ENCODE measurements at places on chromosomes 16 and 17.

- DNase-seq = no peak
Observed at GRCh38 chr17:35778641-35779196, 16.7 kb downstream of the MMP28 start.

DNA sequence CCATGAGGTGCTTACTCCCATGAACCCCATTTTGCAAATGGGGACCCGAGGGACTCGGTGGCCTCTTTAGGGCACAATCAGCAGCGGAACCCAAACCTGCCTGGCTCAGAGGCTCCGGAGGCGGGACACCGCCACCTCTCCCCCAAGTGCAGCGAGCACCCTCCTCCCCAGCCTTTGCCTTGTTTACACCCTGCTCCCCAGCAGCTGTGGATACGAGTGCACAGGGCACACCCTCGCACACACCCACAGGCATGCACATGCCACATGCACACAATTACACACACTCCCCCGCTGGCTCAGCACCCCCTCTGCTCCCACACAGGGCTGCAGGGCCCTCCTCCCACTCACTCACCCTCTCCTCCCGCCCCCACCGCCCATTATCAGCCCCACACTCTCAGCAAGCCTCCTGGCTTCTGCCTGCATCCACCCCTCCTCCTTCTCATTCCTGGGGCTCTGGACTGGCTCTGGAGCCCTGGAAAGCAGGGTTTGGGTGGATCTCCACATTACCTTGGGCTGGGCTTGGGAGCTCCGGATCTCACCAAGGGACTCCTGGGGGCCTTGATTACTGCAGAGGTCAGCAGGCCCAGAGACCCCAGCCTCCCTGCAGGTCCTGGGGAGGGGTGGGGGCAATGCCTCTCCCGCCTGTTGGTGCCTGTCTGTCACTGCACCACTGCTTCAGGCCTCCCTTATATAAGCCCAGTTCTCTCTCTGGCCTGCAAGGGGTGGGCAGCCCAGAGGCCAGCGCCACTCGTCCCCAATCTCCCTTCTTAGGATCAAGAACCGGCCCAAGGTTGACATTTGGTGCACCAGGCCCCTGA, 6.4 kb downstream of the PDK2 start:
- DNase-seq = no peak

- no peak for DNase-seq
Observed at GRCh38 chr17:39205112-39205526, 5.0 kb downstream of the RPL19 start.

- no peak for DNase-seq
Observed at GRCh38 chr17:15232517-15232915, 32.6 kb downstream of the PMP22 start.

GRCh38 chr16:67158637-67159600, 790 bp downstream of the TRADD start:
- DNase-seq = no peak

DNA sequence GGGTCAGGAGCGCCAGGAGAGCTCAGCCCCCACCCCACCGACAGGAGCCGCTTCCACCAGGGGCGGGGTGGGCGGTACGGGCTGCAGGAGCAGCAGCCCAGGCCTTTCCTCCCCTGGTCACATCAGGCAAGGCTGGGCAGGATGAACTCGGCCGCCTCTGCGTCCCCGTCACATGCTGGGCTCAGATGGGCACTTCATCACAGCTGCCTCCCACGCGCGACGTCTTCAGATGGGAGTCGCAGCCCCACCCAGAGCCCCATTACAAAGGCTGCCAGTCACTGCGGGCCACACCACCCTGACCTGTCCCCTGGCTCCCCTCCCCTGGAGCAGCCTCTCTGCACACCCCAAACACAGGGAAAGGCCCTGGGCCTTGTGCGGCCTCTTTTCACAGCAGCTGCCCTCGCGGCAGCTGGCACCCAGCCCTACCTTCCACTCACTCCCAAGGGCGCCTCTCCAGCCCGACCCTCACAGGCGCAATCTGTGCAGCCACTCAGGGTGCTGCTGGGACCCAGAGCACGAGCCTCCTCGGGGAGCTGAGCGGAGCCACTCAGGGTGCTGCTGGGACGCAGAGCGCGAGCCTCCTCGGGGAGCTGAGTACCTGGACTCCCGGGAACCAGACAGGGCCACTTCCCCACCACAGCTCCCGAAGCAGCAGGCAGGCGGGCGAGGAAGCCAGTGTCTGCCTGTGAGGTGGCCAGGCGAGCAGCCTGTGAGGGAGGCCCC, 4.7 kb downstream of the ZNF598 start:
- no peak for DNase-seq

- DNase-seq = no peak
Observed at GRCh38 chr17:83145358-83145738, 65.9 kb downstream of the METRNL start.

GRCh38 chr17:62968445-62968923, 2.4 kb downstream of the TANC2 start:
- DNase-seq = peak; percentile 65

DNA sequence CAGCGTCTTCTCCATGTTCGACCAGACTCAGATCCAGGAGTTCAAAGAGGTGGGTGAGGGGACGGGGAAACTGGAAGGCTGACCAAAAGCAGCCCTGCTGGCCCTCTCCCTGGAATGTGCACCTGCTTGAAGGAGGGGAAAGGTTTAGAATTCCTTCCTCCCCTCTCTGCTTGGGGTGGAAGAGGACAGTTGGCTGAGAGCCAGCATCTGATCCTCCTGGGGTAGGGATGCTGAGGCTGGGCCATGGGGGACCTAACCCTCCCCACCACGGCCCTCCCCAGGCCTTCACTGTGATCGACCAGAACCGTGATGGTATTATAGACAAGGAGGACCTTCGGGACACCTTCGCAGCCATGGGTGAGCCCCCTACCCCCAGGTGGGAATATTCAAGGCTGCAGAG, 1.3 kb downstream of the MYL11 start:
- no peak for DNase-seq

DNA sequence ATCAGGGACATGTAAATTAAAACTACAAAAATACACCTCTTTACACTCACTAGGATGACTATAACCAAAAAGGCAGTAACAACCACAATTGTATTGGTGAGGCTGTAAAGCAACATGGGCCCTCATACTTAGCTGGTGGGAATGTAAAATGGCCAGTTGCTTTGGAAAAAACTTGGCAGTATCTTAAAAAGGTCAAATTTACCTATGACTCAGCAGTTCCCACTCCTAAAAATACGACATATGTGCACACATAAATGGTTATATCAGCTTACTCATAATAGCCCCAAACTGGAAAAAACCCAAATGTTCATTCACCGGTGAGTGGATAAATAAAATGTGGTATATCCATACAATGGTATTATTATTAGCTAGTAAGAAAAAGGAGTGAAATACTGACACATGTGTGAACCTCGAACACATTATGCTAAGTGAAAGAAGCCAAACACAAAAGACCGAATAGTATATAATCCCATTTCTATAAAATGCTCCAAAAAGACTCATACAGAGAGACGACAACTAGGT, 391.4 kb downstream of the NPIPA8 start:
- no peak for DNase-seq

DNA sequence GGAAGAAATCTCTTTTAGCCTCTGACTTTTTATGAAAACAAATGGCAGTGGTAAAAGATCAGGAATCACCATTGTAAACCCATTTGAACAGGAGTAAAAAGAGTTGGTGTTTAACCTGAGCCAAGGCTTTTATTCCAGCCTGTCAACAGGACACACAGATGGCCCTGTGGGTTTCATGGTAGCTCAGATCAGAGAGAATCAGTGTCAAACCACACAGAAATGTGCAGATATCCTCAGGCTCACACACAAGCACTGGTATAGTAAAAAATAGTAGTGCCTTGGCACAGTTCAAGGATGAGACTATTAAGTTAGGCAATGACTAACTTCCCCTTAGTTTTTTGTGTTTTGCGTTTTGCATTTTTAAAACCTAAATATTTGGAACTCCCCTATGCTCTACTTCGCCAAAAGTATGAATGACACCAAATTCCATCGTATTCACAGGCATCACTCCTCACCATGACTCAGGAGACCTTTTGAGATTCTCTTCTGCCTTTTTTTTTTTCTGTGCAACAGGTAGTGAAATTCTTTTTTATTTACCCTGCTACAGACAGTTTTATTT, 1200.0 kb downstream of the CDH11 start:
- DNase-seq = no peak

DNA sequence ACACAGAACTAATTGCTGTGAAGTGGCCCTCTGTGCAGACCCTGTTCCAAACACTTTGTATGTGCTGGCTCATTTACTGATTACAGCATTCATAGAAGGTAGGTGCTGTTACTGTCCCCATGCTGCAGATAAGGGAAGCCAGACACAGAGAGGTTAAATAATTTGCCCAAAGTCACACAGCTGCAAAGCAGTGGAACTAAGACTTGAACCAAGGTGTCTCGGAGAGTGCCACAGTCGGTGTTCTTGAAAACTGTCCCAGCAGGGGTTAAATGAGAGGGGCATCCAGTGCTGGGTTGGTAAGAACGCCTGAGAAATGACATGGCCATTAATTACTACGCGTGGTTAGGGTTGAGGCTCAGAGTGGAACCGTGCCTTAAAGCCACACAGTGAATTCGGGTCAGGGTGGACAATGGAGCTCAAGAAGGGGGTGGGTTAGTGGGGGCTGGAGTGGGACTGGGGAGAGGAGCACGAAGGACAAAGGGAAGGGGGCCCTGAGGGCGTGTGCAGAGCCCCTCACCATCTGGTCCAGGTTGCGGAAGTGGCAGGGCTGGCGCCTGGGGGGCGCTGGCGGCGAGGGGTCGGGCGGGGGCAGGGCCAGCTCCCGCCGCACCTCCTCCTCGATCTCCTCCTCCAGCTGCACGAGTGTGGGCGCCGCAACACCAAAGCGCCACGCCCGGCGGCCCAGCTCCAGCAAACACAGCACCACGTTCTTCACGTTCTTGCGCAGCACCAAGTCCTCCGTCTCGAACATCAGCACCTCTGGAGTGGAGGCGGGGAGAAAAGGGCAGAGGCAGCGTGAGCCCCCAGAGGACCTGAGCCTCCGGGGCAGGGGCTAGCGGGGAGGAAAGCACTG, 3.3 kb downstream of the GAS2L2 start:
- DNase-seq = no peak

GRCh38 chr17:17391668-17392370, 85.0 kb upstream of the MED9 start:
- DNase-seq = no peak

- no peak for DNase-seq
Observed at GRCh38 chr17:78774453-78774852, 7.6 kb downstream of the CYTH1 start.

DNA sequence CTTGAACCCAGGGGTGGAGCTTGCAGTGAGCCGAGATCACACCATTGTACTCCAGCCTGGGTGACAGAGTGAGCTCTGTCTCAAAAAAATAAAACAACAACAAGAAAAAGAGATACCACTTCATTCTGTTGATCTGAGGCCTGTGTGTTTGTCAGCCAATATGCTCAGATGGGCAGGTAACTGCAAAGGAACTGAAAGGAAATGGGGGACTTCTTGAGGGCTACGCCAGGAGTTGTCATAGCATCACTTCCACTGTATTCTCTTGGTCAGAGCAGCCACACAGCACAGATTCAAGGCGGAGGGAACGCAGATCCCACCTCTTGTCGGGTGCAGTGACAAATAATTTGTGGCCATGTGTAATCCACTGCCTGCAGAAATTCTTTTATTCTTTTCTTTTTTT, 73.9 kb upstream of the AKTIP start:
- DNase-seq = no peak

- no peak for DNase-seq
Observed at GRCh38 chr17:74199306-74200092, 4.0 kb upstream of the RPL38 start.

DNA sequence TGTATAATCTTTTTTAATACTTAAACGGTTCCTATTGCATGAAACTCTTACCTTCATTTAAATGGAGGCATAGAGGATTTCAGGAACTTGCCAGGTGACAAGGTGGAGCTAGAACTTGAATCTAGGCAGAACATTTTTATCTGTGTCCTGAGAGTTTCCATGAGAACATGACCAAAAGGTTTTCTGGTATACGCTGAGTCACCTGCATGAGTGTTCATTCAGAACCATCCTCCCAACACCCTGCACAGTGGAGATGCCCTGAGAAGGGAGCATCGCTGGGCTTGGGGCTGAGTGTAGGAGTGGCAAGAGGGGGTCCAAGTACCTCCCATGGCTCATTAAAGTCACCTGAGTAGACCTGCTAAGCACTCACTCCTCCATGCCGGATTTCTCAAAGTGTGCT, 169.7 kb upstream of the CACNG5 start:
- no peak for DNase-seq

DNA sequence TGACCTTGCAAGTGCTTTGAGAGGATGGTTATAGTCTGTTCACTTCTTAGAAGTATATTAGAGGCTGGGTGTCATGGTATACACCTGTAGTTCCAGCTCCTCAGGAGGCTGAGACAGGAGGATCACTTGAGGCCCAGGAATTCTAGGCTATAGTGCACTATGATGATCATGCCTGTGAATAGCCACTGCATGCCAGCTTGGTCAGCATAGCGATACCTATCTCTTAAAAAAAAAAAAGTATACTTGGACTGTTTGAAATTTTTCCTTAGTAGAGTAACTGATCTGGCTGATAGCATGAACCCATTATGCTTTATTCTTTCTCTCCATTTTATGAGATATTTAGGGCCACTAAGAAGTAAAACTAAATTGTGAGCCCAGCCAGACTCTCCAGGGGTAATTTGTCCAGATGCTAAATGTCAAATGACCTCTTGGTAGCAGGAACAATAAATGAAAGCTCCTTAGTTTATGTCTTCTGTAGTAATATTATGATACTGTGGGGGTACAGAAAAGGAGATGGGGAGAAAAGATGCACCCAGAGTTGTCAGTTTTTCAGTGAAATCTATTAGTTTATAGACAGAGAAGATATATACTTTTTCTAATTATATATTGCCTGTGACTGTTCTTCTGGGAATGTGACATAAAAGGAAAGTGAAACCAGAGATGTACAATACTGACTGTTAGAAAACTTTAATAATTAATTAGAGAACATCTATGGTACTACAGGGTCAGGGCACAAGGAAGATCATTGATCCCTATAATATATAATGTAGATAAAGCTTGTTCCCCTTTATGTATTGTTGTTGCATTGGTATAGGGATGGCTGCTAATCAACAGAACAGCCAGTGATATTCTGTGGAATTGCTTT, 335.3 kb upstream of the TBX2 start:
- no peak for DNase-seq

GRCh38 chr17:381941-382643, 29.5 kb upstream of the RPH3AL start:
- DNase-seq = no peak

DNA sequence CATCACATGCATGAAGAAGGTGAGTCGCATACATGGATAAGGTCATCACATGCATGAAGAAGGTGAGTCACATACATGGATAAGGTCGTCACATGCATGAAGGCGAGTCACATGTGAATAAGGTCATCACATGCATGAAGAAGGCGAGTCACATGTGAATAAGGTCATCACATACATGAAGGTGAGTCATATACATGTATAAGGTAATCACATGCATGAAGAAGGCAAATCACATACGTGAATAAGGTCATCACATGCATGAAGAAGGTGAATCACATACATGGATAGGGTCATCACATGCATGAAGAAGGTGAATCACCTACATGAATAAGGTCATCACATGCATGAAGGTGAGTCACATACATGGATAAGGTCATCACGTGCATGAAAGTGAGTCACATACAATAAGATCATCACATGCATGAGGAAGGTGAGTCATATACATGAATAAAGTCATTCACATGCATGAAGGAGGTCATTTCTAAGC, 105.1 kb upstream of the SDK2 start:
- DNase-seq = no peak
